ENCODE measurements at places on chromosomes 2 and 18. TPM values are rescaled to one million over a fixed set of nuclear protein-coding genes. Genes with fewer than 3 reads are reported as not detected.

The GALNT13 gene
- total RNA-seq, result not detected

The ERFE gene
- 10.2 TPM for total RNA-seq

The DTNA gene
- total RNA-seq, result not detected

The CCDC85A gene
- not detected for total RNA-seq

The PXDN gene
- total RNA-seq, result not detected

The PRKAG3 gene
- total RNA-seq, result not detected

The RAMP1 gene
- 0.42 TPM for total RNA-seq

The HRH4 gene
- total RNA-seq, result not detected

The IL36G gene
- total RNA-seq, result not detected

The ARHGAP15 gene
- 72.1 TPM for total RNA-seq

The ADAM23 gene
- total RNA-seq, result 0.18 TPM

The RSAD2 gene
- not detected for total RNA-seq

The GPAT2 gene
- not detected for total RNA-seq

The SPOPL gene
- total RNA-seq, result 18.3 TPM

The SCTR gene
- not detected for total RNA-seq

The DNAH7 gene
- total RNA-seq, result not detected

The SMYD1 gene
- total RNA-seq, result not detected

The MTERF4 gene
- total RNA-seq, result 48.2 TPM

The MOCOS gene
- total RNA-seq, result not detected

The CCBE1 gene
- 0.85 TPM for total RNA-seq

The MGAT4A gene
- 15.4 TPM for total RNA-seq

The SCN9A gene
- not detected for total RNA-seq

The DPY30 gene
- 61.4 TPM for total RNA-seq

The TBR1 gene
- not detected for total RNA-seq

The CRIM1 gene
- total RNA-seq, result 43.6 TPM

The ABHD1 gene
- total RNA-seq, result not detected

The GALNT3 gene
- 2.6 TPM for total RNA-seq

Measured in OCI-LY7 (cell line).